ENCODE measurements at places on chromosomes 4 and X.

DNA sequence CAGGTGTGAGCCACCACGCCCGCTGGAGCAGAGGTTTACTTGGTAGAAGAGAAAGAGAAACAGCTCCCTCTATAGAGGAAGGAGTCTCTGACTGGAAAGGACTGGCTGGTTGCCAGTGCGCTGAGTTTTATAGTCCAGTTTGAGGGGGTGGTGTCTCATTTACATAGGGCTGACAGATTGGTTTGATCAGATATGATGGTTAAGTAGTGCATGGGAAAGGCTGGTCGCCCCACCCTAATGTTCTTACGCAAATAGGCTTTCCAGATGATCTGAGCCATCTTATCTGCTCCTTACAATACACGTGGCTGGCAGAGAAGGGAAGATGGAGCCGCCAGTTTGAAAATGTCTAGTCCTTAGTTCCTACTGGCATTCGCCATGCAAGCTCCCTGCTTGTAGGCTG, 439.5 kb downstream of the NAF1 start:
- DNase-seq: peak; percentile 1

DNA sequence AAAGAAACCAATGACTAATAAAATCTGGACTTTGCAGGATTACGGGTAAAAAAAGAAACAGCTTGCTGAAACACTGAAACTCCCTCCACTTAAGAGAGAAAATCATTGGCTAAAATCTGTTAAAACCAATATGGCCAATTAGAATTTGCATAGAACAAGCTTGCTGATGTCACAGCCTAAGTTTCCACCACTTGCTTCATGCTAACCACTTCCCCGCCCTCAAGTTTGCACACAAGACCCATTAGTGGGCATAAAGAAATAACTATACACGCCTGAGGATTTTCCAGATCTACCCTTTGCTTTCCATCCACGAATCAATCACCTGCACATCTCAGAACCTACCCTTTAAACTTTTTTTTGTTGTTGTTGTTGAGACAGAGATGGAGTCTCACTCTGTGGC, 42.7 kb upstream of the PHEX start:
- DNase-seq: no peak

- DNase-seq: no peak
Observed at GRCh38 chrX:26889574-26889973, 573.6 kb downstream of the PPP4R3C start.

DNA sequence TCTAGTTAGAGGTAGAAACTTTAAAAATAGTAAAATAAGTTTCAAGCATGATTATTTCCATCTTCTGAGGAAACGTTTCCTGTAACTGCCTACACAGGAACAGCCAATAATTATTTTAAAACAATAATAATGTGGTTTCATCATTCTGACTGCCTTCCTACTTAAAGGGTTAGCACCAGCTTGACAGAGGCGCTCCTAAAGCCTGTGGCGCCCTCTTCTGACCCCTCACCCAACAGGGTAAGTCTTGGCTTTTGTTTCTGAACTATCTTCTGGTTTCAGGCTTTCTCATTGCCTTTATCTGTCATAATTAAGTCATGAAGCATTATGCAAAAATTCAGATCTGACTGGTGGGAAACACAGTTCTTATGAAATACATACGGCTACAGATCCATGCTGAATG, 96.7 kb downstream of the ITM2A start:
- no peak for DNase-seq

DNA sequence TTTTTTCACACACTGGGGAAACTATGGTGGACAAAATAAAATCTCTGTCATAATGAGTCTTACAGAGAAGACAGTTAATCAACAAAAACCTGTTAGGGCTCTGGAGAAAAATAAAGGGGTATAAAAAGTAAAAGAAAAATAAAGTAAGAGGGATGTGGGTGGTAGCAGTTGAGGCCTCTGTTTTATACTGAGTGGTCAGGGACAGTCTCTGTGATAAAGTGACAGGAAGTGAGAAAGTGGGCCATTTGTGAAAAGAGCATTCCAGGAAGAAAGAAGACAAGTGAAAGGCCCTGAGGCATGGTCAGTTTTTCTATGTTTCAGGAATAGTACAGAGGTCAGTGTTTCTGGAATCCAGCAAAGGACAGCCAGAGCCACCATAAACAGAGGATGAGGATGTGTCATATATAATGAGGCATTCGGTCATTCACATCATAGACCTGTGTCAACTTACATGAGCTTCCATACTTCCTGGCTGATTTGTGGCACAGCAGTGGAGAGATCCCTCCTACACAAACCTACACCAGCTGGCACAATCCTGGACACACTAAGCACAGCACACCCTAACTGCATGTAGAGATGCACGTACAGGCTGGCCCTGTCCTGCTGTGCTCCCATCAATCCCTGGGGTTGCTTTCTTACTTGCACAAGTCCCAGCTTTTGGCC, 64.4 kb upstream of the NAP1L5 start:
- DNase-seq: peak; percentile 34

DNA sequence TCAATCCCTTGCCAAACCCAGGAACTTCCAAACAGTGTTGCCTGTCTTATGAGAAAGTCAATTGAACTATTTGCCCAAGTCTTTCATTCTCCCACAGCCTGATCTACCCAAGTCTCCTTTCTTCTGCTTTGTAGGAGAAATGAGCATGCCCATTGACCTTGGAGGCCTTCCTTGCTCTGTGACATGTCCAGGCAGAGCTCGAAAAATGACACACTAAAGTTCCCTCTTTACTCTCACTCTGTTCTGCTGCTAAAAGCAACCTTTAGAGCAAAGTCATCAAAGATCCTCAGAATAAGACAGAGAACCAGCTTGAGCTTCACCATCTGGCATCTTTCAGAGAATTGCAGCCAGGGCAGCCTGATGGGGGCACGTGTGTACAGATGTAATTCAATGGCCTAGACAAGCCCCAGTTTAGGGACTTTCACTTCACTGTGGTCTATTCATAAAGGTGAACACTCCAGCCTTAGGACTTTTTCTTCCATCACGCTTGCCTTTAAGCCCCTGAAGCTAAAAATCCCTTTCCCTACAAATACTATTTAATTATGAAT, 136.4 kb downstream of the AMELX start:
- no peak for DNase-seq

- DNase-seq: no peak
Observed at GRCh38 chr4:155197757-155198156, 10.7 kb upstream of the NPY2R start.

GRCh38 chrX:104254442-104255115, at the start of gene ESX1:
ESX1 (minus strand) TSS chrX:104254933; CDS start chrX:104254849, 84 bp downstream.
- DNase-seq: no peak

DNA sequence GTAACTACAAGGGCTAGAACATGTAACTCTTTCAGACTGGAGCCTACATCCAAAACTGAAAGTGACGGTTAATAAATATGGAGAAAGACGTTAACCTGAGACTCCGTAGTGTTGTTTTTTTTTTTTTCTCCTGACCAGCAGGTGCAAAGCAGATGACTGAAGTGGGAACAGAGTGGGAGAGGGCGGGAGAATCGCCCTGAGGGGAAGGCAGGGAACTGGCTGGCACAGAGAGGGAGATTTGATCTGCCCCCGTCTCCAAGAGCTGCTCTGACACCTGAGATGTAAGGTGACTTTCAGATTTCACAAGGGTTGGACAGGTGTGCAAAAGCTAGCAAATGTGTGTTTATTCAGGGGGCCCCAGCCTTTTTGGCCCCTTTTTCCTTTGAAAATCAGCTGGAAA, 180.2 kb downstream of the PALLD start:
- DNase-seq: no peak

DNA sequence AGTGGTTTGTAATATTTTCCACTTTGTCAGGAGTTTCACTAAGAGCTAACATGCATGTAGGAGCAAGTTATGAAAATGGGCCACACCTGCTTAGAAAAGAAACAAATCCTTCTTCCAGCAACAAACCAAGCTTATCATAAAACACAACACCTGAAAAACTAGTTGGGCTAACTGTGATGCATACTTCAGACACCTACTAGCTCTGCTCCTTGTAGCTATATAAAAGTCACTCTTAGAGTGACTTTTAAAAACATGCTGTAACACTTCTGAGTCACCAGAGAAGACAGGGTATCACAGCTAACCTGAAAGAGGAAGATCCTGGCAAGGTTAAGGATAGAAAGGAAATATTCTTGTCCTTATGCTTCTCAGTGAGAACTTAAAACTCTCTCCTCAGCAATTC, 3.6 kb upstream of the SLAIN2 start:
- DNase-seq: no peak

DNA sequence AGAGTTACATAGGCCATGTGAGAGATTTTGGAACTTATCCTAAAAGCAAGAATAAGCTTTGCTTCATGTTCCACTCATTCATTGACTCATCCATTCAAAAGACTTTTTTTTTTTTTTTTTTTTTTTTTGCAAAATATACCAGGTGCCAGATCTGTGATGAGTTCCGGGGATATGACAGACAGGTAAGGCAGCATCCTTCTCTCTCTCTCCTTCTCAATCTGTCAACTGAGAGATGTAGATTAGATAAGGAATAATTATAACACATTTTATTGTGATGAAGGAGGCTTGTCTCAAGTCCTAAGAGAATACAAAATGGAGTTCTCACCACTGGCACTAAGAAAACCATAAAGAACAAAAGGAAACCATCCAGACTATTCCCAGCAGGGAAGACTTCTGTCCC, 190.2 kb upstream of the CPEB2 start:
- no peak for DNase-seq

- DNase-seq: no peak
Observed at GRCh38 chr4:4899202-4899925, 39.9 kb downstream of the MSX1 start.

DNA sequence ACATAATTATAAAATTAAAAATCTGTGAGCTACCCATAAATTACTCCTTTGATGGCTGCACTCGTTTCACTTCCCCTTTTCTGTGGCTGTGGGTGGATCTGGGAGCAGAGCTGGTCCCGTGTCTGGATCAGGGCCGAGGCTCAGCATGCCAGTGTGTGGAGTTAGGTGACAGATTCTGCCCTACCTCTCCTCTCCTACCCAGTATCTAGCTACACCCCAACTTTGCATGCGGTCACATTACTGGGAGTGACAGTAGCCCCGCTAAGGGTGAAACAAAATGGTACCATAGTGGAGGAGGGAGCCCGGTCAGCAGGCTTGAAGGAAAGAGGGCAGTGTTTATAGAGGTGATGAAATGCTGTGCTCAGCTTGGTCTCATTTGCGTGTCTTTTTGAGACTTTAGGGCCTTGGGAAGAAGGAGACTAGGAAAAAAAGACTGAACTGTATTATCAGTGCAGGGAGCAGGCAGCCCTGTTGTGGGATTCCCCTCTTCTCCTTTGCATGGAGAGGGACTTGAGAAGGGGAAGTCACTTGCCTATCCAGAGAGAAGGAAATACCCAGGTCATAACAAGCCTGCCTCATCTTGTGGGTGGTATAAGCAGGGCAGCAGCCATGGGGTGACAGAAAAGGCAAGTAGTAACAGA, 48.4 kb downstream of the ARHGAP10 start:
- no peak for DNase-seq
